ENCODE measurements at places on chromosomes 5 and 9.

- DNase-seq = no peak
These were observed 712.1 kb downstream of the CDH9 start for GRCh38 chr5:26326153-26326759.

GRCh38 chr5:26805076-26805475 is 233.3 kb downstream of the CDH9 start:
- no peak for DNase-seq

DNA sequence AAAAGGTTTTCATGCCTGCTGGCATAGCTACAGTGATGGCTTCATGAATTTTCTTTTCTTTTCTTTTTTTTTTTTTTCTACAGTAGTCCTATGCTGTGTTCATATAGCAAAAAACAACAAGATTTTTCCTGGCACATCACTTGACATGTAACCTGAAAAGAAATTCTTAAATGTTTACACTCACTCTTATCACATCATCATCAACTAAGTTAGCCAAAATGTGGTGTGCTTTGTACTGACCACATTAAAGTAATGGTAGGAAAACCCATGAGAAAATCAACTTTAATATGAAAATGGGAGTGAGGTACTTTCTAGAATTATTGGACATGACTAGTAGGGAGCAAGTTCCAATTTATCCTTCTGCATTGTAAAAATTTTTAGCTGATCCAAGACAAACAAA is 146.7 kb downstream of the SSBP2 start:
- DNase-seq = no peak

- no peak for DNase-seq
These were observed 142.9 kb downstream of the HSD17B3 start for GRCh38 chr9:96158909-96159575.

GRCh38 chr5:14665949-14666348 is 1.4 kb downstream of the OTULIN start:
- peak; percentile 78 for DNase-seq
